ENCODE measurements at places on chromosomes 5 and 9.

DNA sequence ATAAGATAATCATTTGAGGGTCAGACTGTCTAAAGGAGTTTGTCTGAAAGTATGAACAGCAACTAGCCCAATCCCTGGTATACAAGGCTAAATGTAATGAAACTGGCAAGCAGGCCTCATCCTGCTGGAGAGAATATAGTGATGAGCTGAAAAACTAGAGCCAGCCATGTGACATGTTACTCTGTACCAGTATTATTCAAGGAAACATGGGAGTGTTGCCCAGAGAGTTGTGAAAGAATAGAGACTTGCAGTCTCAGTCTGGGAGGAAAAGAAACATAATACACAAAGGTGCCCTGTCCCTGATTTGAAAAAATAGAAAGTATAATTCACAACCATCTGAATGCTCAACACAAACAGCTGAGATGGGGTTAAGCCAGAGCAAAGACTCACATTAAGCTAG lies 37.9 kb upstream of the HTR1A start:
- no peak for DNase-seq

GRCh38 chr9:87795178-87795577 lies 69.3 kb downstream of the CTSL start:
- no peak for DNase-seq

GRCh38 chr5:67694810-67695191 lies 498.2 kb upstream of the CD180 start:
- DNase-seq = no peak

DNA sequence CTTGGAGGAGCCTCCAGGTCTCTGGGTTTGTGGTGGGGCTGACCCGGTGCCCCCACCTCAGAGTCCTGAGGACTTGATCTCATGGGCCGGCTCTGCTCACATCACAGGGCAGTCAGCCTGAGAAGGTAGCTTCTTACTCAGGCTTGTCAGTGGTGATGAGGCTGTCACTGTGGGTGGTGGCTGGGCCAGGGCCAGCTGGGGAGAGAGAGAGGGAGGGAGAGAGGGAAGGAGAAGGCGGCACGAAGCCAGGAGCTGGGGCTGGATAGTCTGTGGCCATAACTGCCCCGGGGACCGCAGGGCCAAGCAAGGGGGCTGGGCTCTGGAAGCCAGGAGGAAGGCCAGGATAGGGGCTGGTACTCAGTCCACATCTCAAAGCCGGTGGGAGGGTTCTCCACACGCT lies 6.5 kb downstream of the NTNG2 start:
- no peak for DNase-seq

DNA sequence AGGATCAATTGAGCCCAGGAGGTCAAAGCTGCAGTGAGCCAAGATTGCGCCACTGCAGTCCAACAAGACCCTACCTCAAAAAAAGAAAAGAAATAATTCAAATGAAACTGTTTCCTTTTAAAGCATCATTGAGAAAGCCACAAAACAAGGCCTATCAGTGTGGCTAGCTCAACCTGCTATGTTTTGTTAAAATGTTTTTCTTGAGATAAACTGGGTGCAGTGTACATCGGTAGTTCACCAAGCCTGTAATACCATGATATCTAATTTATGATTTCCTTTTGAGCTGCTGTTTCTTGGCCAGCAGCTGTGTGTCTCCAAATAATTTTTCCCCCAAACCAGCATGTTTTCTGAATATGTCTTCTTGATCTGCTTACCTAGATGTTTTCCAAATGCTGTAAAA lies 97.3 kb upstream of the GOLGA1 start:
- DNase-seq = no peak

DNA sequence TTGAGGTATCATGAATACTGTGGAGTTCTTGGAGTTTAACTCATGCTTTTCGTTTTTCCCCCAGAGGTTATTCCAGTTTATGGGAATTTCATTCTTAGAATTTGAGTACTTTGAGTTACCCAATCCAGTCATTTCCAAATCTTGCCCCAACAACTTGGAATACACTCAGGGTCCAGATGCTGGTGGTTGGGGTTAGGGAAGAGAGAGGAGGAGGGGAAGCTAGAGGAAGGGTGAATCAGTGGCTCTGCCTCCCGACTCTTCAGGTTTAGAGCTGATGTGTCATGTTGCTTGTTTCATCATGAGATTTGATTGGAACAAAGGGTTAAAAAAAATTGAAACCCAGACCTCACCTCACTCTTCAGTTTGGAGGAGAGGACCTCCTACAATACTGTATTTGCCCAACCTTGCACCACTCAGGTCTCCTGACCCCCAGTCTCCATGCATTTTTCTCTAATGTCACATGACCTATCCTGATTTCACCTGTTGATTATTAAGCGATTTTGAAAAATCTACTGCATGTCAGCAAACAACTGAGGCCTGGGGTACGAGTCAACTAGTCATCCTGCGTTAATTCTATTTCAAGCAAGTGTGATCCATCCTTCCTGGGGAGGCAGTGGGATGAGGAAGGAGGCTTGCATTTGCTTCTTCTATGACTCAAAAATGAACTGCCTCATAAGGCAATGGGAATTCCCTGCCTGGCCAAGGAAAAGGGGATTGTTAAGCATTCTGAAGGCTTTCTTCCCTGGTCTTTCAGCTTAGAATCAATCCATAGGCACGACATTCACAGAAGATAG lies 6.2 kb upstream of the SLC1A3 start:
- DNase-seq = no peak

- no peak for DNase-seq
Observed at GRCh38 chr9:77016121-77016525, 3.3 kb upstream of the FOXB2 start.

DNA sequence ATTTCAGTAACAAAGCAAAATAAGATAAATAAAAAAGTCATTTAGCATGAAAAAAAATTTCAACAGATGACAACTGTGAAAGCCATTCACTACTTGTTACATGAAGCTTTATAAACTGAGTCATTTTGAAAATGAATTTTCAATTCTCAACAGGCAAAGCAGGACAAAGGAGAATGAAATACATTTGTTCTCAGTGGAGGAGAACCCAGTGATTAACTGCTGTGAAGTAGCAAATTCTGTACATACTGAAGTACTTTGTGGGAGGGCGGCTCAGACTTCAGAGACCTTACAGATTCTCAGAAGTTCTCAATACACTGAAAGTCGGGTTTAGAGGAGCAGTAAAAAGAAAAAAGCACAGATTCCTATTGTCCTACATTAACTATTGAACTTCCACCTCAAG lies 21.7 kb downstream of the SKIC3 start:
- DNase-seq = no peak

DNA sequence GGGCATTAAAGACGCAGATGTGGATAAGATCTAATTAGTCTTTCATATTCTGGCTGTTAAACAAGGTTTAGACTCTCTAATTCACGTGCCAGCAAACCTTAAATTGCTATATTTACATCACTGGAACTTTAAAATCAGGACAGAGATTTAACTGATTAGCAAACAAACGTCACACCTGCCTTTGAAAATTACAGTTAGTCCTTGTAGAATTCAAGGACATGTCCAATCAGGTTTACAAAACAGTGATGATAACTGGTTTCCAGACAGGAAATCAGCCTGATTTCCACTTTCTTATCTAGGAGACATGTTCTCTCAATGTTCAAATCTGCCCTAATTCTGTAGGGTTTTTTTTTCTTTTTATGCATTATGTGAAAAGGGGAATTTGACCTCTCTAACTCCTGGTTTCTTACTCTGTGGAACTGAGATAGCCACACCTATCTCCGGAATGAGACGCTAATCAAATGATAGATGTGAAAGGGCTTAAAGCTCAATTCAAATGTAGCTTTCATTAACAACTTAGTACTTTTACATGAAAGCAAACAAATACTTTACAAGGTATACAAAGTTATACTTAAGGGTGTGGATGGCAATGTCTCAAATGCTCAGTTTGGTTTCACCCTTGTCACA lies 26.5 kb downstream of the SPINK5 start:
- DNase-seq = no peak

DNA sequence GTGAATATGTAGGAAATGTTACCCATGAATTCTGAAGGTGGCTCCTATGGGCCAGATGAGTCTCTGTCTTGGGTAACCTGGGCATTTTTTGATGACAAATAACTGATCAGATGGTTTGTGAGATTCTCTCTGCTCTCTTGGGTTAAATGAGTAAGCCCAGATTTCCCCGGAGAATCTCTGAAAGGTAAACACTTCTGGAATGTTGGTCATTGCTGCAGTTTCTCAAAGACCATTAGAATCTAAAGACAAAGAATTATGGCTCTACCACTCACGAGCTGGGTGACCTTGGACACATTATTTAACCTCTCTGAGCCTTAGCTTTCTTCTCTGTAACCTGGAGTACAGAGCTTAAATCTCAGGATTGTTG lies 191.2 kb downstream of the DAB2IP start:
- no peak for DNase-seq

DNA sequence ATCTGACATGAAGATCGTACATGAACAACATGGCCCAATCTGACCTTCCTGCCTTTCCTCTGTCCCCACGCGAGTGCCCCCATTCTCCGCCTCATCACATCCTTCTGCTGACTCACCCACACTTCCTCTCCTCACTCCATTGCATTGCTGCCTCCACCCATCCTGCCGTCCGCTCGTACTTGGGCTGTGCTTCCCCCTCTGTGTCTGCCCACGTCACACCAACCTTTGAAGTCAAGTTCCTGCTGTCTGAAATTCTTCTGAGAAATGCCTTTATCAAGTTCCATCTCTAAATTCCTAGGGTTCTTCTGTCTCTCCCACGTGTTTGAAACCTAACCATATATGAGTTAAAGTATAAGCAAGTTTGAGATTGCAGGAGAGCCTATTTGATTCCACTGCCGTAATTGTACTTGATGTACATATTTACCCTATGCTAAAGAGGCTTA lies 18.0 kb upstream of the STARD4 start:
- DNase-seq = peak; percentile 92

- DNase-seq = no peak
Observed at GRCh38 chr9:89493671-89494070, 4.2 kb downstream of the SEMA4D start.

GRCh38 chr9:98120476-98120875 lies 1.5 kb upstream of the TRIM14 start:
- no peak for DNase-seq

DNA sequence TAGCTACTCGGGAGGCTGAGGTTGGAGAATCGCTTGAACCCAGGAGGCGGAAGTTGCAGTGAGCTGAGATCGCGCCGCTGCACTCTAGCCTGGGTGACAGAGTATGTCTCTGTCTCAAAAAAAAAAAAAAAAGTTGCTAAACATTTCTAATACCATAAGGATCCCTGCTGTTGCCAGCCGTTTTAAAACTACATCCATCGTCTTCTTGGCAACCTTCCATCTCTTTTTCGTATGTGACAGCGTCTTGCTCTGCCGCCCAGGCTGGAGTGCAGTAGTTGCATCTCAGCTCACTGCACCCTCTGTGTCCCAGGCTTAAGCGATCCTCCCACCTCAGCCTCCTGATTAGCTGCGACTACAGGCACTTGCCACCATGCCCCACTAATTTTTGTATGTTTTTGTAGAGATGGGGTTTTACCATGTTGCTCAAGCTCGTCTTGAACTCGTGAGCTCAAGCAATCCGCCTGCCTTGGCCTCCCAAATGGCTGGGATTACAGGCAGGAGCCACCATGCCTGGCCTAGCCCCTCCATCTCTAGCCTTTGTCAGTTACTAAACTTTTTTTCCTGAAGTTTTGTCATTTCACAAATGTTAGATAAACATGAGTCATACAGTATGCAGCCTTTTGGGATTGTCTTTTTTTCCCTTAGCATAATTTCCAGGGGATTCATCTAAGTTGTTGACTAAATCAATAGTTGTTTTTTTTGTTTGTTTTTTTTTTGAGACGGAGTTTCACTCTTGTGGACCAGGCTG lies 13.5 kb downstream of the NSD1 start:
- DNase-seq = no peak

- DNase-seq = no peak
Observed at GRCh38 chr9:86843206-86843605, 104.1 kb downstream of the GAS1 start.

- no peak for DNase-seq
Observed at GRCh38 chr5:132459983-132460838, 30.4 kb downstream of the IRF1 start.

DNA sequence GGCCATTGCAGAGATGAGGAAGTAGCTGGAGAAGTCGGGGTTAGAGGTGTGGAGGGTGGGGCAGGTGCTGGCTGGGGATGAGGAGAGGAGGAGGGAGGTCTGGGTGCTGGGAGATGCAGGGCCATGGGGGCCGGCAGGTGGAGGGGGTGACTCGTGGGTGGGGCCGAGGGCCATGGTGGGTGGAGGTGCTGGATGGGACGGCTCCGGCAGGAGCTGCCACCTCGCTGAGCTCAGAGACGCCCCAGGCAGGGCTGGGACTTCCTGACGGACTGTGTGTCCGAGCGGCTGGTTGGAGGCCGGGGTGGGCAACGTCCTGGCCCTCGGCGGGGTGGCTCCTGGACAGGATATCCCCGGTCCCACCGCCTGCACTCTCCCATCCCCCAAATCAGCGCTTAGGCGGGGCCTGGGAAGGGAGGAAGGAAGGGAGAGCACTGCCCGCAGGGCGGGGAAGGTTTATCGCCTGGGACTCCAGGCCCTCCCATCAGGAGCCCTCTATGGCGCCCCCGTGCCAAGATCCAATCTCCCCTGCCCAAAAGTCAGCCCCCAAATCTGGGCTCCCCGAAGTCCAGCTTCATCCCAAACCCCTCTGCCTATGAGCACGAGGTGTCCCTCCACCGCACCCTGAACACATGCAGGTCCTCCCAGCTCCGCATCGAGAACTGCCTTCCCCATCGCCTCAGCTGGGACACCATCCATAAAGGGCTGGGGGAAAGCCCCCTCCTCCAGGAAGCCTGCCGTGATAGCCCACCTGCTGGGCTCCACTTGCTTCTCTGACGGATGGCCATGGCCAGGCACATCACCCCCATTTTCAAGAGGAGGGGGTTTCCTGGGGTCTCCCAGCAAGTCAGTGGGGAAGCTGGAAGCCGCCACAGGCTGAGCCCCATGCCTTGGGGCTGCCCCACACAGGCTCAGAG lies 58.3 kb upstream of the NOTCH1 start:
- DNase-seq = no peak

- no peak for DNase-seq
Observed at GRCh38 chr5:127450046-127450445, 67.4 kb upstream of the PRRC1 start.

- DNase-seq = no peak
Observed at GRCh38 chr5:36880761-36881160, 4.2 kb downstream of the NIPBL start.

DNA sequence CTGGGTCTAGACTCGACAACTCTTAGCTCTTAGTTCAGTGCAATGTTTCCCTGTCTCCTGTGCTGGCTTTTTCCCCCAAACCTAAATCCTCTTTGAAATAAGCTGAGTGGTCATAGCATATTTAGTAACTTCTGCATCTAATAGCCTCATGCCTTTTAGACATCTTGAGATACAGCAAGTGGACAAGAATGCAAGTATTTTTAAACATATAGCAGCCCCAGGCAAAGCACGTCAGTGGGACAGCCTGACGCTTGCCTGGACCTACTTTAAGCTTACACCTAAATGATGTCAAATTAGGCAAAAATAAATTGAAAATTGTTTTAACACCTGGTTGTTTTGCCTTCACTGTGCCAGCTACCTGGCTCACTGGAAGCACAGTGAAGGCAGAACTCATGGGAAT lies 8.0 kb downstream of the C9 start:
- DNase-seq = no peak

DNA sequence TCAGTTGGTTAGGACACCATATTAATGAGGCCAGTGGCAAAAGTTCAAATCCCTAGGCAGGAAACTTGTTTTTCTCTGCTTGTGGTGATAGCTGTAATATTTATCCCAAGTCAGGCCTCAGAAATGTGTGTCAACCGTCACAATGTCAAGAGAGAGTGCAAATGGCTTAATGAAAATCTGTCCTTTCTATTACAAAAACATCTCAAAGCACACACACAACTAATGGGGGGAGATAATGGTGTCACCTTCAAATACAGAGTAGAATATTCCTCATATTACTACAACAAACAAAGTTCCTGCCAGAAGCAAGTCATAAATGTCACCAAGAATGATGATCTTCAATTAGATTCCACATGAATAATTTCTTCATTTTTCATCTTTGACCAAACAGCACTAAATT lies 127.2 kb upstream of the MARCHF11 start:
- no peak for DNase-seq
